Pons (tissue), 1 donor: ENCODE measurements at places on chromosomes 4 and X.

DNA sequence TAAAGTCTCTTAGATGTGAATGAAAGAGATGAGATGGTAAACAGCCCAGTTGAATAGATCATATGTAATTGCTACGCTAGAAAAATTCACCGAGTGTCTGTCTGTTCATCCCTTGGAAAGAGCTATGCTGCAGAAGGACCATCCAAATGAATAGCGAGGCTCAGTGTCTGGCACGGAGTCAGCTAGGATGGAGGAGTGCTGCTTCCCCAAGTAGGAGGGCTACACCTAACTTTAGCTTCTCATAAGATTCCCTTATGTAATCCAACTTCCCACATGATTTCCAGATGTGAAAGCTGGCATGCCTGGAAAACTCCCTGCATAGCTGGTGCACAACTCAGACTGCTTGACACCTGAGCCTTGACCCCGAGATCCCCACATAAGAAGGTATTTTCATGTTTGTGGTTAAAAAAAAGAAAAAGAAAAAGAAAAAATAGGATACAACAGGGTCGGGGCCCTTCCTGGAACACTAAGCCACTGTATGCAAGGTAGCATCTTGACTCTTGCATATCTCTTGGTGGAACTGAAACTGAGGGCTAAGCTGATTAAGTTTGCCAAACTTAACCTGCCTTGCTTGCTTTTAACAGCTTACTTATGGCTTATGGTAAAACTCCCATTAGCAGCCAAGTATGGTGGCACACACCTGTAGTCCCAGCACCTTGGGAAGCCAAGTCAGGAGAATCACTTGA lies 82.3 kb downstream of the FREM3 start:
- no peak for DNase-seq

GRCh38 chrX:128156204-128156603 lies 104.0 kb upstream of the ACTRT1 start:
- DNase-seq, result no peak

- DNase-seq, result no peak
Measured at GRCh38 chr4:36152735-36153134, 91.6 kb downstream of the ARAP2 start.

DNA sequence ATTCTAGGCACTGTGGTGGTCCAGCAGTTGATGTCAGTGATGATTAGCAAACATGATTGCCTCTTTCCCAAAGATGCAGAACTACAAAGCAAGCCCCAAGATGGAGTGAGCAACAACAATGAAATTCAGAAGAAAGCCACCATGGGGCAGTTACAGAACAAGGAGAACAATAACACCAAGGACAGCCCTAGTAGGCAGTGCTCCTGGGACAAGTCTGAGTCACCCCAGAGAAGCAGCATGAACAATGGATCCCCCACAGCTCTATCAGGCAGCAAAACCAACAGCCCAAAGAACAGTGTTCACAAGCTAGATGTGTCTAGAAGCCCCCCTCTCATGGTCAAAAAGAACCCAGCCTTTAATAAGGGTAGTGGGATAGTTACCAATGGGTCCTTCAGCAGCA lies 365.3 kb downstream of the MAPK10 start:
- DNase-seq, result no peak

GRCh38 chr4:18069810-18070209 lies 48.3 kb upstream of the LCORL start:
- DNase-seq, result no peak

GRCh38 chrX:146863566-146863965 lies 49.0 kb upstream of the CXorf51A start:
- DNase-seq, result no peak

- DNase-seq, result no peak
Measured at GRCh38 chr4:70746179-70746839, 24.5 kb downstream of the RUFY3 start.

DNA sequence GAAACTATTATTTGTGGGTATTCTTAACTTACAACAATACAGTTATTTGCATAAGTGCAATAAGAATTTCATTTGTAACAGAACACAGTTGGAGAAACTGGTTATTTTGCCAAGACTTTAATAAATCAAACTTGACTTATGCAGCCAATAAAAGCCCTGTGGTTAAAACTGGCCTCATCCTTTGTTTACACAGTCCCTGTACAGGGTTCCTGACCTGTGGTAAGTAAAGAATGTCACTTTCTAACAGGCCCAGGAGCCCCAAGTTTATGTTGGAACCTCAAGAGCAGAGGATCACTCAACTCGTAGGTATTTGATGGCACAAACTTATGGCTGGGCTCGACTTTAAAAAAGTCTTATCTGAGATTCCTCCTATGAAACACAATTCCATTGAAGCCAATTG lies 88.6 kb upstream of the PTCHD1 start:
- no peak for DNase-seq

GRCh38 chr4:140641789-140642439 lies 73.2 kb upstream of the UCP1 start:
- no peak for DNase-seq

- peak; percentile 68 for DNase-seq
Measured at GRCh38 chrX:108584617-108585211, 145.1 kb downstream of the COL4A5 start.

- peak; percentile 19 for DNase-seq
Measured at GRCh38 chrX:102832661-102833060, 104.4 kb upstream of the RAB40AL start.

GRCh38 chr4:71063711-71064110 lies 70.3 kb downstream of the DCK start:
- no peak for DNase-seq

GRCh38 chrX:41952102-41952501 lies 28.7 kb upstream of the CASK start:
- no peak for DNase-seq

GRCh38 chr4:98516042-98516440 lies 142.4 kb downstream of the TSPAN5 start:
- no peak for DNase-seq

DNA sequence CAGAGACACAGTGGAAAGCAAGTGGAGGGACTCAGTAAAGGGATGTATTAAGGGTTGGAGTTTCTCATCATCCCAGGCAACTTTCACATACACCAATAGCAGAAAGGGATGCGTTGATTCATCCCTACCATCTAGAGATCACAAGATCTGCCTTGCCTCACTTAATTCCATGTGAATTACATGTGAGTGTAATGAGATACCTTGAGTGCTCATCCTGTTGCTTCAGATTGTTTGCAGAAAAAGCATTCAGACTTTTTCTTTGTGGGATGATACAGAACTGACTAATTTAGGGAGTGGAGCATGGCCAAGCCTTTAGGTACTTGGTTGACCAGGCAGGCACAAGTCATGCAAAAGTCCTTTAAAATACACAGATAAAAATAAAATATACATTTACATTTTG lies 124.8 kb upstream of the SLIT2 start:
- DNase-seq, result no peak

DNA sequence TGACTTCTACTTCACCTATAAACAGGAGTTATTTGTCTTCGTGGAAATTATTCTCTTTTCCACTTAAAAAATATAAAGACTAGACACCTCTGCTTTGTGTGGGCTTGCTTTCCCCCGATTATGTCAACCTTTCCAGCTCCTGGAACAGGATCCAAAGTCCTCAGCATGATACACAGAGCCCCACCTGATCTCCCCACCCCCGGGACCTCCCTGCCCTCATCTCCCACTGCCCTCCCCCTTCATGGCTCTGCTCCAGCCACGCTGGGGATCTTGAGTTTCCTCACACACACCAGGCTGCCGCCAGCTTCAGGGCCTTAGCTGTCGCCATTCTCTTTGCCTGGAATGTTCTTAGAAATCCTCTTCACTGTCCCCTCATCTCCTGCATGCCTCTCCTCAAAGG lies 55.3 kb downstream of the MBNL3 start:
- no peak for DNase-seq

DNA sequence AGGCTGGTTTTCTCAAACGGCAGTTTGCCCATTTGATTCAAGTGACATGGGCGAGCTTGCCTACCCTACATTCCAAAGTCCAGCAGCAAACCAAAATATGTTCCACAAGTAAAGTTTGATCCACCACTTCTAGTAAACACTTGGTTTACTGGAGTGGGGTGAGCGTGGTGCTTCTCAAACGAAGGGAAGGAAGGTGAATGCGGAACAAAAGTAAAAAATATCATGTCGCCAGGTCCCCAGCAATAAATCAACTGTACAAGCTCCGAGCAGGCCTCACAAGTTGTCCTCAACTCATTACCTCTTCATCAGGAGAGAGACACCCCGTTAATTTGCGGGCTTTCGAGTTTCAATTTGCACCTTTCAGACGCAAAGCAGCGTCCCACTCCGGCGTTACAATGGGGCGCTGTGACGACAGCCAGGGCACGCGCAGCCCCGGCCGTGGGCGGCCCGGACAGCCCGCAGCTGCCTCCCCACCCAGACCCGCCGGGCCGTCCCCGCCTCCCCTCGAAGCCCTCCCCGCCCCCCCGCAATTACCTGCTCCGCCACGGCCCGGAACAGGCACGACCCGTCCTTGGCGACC lies 1.0 kb downstream of the OTUD4 start:
- DNase-seq, result peak; percentile 68

- no peak for DNase-seq
Measured at GRCh38 chr4:71198958-71199357, 139.9 kb upstream of the SLC4A4 start.

- DNase-seq, result peak; percentile 39
Measured at GRCh38 chr4:147060151-147060931, 114.7 kb upstream of the TTC29 start.

GRCh38 chrX:129566073-129566472 lies 26.0 kb downstream of the OCRL start:
- DNase-seq, result no peak

DNA sequence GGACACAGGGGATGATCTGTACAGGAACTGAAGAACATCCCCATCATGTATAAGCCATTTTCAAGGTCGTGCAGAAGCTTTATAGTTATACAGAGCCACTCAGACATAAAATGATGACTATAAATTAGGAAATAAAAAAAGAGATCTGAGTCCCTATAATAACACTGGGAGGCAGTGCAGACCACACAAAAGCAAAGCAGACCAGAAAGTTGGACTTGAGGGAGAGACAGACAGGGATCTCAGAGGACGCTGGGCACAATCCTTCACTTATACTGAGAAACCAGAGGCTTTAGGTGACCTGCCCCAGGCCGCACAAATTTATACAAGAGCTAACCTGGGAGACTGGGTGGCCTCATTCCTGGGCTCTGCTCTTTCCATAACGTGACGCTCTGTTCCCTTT lies 70.5 kb downstream of the HADH start:
- DNase-seq, result peak; percentile 77

GRCh38 chrX:153725039-153725831 lies 579 bp downstream of the ABCD1 start:
- DNase-seq, result no peak

GRCh38 chr4:61532336-61533000 lies 332.3 kb downstream of the ADGRL3 start:
- DNase-seq, result no peak

- DNase-seq, result peak; percentile 72
Measured at GRCh38 chr4:13656569-13657405, 29.3 kb upstream of the BOD1L1 start.

- DNase-seq, result no peak
Measured at GRCh38 chrX:53356186-53356585, 66.3 kb downstream of the SMC1A start.

GRCh38 chr4:12583275-12583674 lies 900.9 kb downstream of the RAB28 start:
- DNase-seq, result no peak

DNA sequence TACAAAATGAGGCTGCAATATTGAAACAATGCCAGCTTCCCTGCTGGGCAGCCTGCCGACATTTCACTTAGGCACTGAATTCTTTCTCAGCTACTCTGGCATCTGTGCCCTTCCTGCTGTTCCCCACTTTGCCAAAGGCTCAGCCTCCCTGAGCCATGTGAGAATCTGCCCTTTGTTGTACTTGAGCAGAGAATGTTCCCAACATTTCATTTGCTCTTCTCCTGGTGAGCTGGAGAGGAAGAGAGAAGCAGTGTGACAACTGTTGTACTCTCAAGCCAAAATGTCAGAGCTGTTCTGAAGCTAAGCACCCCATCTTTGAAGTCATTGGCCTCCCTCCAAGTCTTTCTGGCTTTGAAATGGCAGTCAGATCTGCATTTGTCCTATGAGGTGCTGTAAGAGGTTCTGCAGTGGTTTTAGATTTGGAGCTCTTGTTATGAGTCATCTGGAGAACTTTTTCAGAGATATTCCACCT lies 32.5 kb downstream of the LANCL3 start:
- DNase-seq, result peak; percentile 25

DNA sequence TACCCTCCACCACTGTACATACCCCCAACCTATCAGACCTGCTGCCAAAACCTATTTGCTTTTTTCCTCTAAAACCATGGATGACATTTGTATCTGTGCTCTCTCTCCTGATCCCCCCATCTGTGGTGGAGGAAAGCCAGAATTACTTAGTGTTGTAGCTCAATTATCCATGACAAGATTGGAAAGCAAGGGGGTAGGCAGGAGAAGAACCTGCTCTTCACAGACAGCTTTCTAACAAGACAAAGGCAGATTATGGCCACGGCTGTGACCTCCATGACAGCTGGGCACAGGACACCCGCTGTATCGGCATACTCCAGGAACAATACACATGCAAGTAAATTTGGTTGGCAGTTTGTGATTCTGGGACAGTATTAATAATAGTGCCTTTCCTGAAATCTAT lies 186.7 kb downstream of the ENOX2 start:
- no peak for DNase-seq

GRCh38 chr4:56272003-56272402 lies 115.3 kb downstream of the AASDH start:
- no peak for DNase-seq

- DNase-seq, result no peak
Measured at GRCh38 chr4:1739358-1739757, 18.0 kb downstream of the TACC3 start.

DNA sequence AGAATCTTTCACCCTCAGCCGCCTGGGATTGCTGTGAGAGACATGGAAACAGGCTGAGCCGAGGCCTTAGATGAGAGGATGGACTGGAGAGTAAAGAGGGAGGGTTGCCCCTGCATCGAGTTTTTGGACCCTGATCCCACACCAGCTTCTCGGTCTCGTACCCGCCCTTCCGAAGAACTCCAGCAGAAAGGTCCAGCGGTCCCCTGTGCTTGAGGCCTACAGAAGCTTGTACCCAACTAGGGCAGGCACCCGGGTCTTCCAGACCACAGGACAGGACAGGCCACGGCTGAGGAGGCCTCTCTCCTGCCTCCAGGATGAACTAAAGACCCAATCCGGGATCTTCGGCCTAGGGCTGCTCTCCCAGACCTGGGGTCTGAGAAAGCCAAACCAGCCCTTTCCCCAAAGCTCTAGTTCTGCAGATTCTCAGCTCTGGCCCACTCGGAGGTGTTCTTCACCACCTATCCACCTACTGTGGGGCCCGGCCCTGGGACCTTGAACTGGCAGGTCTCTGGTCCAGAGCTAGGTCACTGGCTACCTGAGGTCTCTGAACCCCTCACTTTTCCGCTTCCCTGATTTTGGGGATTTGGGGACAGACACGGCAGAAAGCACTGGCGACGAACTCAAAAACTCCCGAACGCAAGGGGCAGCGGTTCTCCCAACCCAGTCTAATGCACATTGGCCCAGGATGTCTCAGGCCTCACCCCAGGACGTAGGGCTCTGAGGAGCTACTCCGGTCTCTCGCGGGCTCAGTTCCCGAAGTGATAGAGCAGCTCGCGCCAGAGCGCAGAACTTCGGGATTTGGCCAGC lies 1.1 kb downstream of the NKX3-2 start:
- DNase-seq, result no peak
